Stimulated activated CD8-positive, alpha-beta memory T cell treated with anti-CD3 and anti-CD28 coated beads, Interleukin-4, amount 100 ng/mL, for 4 hours (primary cell): ENCODE measurements at places on chromosomes 16 and 17.

- peak; percentile 20 for DNase-seq
Observed at GRCh38 chr17:48113201-48113676, 5.7 kb downstream of the SNX11 start.

DNA sequence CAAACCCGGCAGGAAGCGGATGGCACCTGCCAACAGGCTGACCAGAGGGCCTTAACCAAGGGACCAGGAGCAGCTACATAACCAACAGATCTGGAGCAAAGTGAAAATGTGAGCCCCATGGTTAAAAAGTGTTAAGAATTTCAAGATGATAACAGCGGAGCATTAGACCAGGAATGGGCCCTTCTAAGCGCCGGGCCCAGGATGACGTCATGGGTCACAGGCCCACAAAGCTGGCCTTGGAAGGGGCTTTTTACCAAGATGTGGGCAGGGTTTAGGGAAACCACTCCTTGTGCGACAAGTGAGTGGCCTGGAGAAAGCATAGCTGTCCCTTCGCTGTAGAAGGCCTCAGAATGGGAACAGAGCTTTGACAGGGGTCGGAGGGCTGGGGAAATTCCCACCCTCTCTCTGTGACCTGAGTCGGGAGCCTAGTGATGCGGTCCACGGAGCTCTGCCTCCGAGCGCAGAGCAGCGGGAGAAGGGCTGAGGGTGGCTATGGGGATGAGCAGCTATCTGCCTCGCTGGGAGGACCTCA lies 84.4 kb upstream of the RPL38 start:
- DNase-seq = no peak

DNA sequence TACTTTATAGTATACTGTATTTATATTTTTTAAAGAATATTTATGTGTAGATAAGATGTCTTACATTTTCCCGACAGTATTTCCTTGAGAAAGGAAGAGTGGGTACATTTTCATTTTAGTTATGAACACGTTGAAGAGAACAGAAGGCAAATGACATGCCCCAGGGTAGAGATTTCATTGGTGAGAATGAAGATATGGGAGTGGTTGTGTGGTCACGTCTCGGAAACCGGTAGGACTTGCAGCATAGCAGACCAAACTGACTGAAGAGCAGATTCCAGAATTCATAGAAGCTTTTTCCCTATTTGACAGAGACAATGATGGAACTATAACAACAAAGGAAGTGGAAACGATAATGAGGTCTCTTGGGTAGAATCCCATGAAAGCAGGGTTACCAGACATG lies 71.7 kb downstream of the KCNJ2 start:
- DNase-seq = no peak

GRCh38 chr16:74603848-74604247 lies 3.1 kb downstream of the GLG1 start:
- no peak for DNase-seq

DNA sequence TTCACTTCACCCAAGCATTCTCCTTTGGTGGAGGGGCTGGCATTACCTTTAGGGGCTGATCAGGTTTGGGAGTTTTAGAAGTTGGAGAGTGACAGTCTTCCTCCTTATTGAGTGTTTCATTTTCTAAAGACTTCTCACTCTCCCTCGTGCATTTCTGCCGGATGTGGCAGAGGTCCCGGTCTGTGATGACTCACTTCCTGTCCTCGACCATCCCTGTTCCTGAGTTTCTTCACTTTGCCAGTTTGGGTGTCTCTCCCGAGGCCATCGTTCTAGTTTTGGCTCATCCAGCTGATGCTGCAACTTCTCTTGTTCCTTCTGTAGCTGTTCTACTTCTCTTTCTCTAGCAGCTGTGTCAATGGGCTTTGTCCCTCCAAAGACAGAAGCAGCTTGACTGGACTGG lies 104.3 kb downstream of the PHKB start:
- DNase-seq = no peak

GRCh38 chr16:1746693-1747195 lies 24.6 kb downstream of the NME3 start:
- no peak for DNase-seq

DNA sequence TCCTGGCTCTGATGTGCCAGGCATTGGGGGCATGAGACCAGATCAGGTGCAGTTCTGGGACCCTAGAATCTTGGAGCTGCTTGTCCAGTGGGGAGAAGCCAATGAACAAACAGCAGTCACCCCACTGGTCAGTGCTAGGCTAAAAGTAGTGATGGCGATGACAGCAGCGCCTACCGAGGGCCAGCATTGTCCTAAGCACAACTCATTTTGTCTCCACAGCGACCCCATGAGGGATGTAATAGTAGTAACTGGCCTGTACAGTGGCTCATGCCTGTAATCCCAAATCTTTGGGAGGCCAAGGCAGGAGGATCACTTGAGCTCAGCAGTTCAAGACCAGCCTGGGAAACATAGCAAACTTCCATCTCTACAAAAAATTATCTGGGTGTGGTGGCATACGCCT lies 6.2 kb downstream of the SMCR8 start:
- DNase-seq = no peak

- DNase-seq = no peak
Observed at GRCh38 chr17:69650881-69651280, 236.4 kb downstream of the MAP2K6 start.

DNA sequence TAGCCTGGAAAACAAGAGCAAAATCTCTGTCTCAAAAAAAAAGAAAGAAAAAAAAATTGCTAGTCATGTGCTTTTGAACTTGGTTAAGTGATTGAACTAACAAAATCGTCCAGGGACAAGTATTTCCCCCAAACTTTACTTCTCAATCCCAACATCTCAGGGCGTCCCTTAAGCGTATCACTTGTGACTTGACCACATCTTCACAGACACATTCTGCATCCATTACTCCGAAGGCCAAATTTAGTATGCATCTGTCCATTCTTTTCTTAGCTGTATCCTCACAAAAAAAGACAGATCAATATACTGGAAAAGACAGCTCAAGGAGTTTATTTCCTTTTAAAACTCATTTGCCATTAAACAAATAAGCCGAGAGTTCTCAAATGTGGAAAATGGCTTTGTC lies 5.9 kb upstream of the JPT1 start:
- DNase-seq = no peak

GRCh38 chr16:3783516-3783915 lies 66.2 kb upstream of the TRAP1 start:
- DNase-seq = no peak

DNA sequence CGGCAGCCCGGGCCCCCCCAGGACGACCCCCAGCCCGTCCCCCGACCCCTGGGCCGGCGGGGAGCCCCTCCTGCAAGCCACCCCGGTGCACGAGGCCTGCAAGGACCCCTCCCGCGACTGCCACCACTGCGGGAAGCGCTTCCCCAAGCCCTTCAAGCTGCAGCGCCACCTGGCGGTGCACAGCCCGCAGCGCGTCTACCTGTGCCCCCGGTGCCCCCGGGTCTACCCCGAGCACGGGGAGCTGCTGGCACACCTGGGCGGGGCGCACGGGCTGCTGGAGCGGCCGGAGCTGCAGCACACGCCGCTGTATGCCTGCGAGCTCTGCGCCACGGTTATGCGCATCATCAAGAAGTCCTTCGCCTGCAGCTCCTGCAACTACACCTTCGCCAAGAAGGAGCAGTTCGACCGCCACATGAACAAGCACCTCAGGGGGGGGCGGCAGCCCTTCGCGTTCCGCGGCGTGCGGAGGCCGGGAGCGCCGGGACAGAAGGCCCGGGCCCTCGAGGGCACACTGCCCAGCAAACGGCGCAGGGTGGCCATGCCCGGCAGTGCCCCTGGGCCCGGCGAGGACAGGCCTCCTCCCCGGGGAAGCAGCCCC lies 15.6 kb upstream of the ZFPM1 start:
- peak; percentile 38 for DNase-seq

- no peak for DNase-seq
Observed at GRCh38 chr17:43917348-43918025, 10.2 kb upstream of the MPP2 start.

GRCh38 chr16:57764341-57765159 lies 29.0 kb downstream of the KATNB1 start:
- no peak for DNase-seq

DNA sequence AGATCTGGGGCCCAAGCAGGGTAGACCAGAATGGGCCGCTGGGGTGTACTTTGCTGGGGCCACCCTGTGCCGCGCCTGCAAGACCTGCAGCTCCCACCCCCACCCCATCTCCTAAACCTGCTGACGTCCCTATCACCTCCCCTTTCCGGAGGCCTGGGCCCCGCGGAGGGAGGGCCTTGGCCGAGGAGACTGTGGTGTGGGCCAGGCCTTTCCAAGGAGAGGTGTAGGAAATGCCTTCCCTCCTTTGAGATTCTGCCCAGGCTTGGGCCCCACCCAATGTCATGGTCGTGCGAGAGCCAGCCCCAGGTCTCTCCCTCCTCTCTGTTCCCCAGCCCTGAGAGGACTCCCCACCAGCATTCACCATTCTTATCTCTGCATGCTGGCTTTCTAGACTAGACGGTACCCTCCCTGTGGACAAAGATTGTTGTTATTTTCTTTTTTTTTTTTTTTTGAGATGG lies 3.9 kb upstream of the WFIKKN2 start:
- no peak for DNase-seq

DNA sequence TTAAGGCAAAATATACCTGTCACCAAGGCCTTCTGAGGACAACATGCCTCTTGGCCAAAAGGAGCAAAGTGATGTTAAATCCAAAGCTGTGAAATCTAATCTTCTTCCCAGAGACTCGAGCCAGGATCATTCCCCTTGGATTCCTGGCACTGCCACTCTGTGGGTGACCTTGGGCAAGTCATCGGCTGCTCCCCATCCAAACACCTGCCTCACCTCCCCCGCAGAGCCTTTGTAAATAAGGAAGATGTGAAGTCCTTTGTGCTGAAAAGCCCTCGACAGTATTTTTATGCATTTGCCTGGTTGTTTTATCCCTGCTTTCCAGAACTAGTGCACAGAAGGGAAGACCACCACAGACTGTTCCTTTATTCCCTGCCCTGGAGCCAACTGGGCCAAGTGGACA lies 5.4 kb upstream of the CEP295NL start:
- no peak for DNase-seq

DNA sequence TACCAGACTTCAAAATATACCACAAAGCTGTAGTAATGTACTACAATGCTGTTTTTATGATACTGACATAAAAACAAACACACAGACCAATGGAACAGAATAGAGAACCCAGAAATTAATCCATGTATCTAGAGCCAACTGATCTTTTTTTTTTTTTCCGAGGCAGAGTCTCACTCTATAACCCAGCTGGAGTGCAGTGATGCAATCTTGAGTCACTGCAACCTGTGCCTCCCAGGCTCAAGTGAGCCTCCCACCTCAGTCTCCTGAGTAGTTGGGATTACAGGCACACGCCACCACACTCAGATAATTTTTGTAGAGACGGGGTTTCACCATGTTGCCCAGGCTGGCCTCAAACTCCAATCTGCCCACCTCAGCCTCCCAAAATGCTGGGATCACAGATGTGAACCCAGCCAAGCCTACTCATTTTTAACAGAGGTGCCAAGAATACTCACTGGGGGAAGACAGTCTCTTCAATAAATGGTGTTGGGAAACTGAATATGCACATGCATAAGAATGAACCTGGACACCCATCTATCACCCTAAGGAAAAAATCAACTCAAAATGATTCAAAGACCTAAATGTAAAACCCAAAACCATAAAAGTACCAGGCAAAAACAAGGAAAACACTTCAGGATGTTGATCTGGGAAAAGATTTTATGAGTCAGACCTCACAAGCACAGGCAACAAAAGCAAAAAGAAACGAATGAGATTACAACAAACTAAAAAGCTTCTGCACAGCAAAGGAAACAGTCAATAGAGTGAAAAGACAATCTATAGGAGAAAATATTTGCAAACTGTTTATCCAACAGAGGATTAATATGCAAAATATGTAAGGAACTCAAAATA lies 63.1 kb downstream of the STX8 start:
- no peak for DNase-seq

- no peak for DNase-seq
Observed at GRCh38 chr17:66805567-66805966, 29.4 kb upstream of the CACNG5 start.

GRCh38 chr17:13995856-13996271 lies 73.4 kb upstream of the COX10 start:
- no peak for DNase-seq

DNA sequence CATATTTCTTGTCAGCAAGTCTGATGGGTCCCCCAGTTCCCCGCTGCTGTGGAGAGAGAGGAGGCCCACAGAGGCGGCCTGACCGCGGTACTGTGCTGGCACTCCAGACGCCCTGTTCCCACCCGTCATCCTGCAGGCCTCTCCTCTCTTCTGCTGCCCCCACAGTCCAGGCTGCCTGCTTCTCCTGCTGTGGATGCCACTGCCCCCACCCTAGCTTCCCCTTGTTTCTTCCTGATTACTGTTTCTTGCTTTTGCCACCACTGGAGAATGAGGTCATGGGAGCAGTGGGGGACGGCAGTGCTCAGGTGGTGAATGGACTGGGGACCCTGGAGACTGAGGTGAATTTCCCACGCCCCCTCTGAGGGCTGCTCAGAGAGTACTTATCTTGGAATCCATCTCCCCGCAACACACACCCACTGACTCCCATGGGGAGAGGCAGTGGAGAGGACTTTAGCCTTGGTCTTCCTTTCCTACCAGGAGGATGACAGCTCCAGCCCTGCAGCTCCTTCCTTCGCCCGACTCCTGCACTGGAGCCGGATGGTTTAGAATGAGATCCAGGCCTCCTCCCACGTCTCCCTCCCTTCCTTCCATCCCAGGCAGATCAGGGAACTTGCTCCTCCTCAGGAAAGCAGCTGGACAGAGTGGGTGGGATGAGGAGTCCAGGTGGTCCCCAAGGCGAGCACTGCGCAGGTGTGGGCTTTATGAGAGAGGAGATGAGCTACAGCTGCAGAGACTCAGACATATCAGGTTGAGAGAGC lies 60.4 kb downstream of the PLXDC1 start:
- DNase-seq = no peak

DNA sequence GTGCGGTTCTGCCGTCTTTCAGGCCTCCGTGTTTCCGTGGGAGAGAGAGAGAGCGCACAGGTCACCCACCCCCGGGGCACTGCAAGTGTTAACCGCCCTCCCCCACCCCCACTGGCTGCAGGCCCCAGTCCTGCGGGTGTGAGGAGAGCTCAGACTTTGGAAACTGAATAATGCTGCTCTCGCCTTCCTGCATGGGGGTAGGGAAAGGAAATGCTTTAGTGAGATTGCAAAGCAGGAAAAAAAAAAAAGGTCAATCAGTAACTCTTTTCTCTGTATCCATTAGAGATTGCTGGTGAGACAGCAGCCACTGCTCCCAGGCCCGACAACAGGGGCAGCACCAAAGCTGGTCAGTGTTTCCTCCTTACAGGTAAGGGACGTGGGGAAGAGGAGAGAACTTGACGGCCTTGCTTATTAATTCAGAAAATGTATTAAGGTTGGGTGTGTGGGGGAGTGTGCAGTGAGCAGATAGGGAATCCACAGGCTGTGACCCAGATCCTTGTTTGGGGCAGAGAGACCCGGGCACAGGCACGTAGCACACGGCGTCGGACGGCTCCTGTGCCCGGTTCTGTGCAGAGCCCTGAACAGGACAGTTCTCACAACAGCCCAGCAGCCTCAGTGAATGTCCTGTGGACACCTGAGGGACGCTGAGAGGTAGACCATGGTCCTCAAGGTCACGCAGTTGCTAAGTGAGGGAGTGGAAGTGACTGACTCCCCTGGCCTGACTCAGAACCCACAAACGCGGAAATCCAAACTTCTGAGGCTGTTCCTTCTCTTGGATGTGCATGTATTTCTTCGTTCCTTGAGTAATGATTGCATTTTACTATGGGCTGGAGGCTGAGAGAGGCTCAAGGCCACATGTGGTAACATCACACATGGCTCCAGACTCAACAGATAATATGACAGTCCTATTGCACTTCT lies 156.5 kb downstream of the FOXL1 start:
- no peak for DNase-seq

- no peak for DNase-seq
Observed at GRCh38 chr17:33929181-33929724, 325.8 kb upstream of the CCL2 start.

GRCh38 chr17:43958748-43959352 lies 5.1 kb upstream of the PYY start:
- no peak for DNase-seq
